ENCODE measurements at places on chromosomes 5 and 9.

DNA sequence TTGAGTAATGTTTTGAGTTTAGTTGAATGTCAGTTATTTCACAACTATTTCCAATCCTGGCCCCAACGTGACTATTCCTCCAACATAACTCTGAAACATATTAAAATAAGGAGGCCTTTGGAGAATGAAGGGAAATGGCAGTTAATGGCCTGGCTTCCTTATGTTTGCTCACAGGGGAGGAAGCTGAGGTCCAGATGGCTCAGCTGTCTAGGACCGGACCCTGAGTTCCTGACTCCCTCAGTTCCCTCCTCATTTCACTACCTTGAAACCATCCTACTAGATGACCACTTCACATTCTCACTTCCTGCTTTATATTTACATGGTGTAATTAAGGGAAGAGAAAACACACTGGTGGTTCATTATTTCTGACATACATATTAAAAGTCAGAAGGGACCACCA, 6.6 kb downstream of the OTULINL start:
- no peak for DNase-seq

GRCh38 chr5:50978924-50979323, 312.5 kb downstream of the PARP8 start:
- no peak for DNase-seq

DNA sequence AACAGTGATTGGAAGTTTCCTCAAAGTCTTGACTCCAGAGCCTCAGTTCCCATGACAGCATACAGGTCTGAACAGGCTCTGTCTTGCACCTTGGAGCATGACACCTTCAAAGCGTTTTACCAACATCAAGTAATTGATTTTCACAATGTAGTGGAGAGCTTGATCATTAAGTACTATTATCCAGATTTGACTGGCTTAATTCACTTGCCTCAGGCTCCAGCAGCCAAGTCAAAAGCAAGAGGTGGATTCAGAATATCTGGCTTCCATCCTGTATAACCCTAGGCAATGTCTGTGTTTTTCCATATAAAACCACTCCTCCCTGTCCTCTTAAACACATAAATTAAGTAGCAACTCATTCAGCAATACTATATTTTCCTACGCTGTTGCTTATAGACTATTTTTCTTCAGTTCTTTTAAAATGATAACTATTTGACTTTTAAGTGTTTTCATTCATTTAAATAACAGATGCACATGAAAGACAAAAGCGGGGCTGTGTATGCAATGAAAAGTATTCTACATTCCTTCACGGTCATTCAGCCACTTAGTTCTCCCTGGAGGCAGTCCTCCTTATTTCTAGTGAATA, 150.8 kb upstream of the RANBP3L start:
- DNase-seq: no peak

DNA sequence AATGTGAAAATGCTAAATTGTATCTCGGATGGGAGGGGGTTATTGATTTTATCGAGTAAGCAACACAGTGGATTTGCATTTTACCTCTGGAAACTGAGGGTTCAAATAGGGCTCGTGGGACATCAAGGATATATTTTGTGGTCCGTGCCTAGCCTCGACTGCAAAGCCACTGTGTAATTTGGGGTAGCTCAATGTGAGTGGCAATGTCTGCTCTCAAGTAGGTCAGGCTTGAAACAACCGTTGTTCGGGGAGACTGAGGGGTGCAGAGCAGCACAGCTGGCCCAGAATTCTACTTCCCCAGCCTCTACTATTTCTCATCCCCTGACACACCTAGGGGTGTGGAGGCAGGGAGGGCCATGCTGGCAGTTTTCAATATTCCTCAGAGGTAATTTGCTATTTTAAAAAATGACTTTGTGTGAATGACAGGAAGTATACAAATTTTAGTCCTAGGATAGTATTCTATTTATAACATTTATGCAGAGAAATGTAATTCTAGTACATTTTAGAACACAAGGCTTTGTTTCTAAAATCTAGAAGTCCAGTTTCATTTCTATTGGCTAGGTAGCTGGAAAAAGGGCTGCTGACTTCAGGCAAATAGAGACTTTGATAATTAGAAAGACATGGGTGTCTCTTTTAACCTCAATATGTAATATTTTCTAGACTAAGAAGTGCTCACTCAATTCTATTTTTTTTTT, 1.4 kb upstream of the DAB2 start:
- DNase-seq: no peak

- no peak for DNase-seq
Measured at GRCh38 chr9:96255698-96256097, 46.3 kb downstream of the HSD17B3 start.

GRCh38 chr5:40781843-40782409, 16.2 kb downstream of the PRKAA1 start:
- DNase-seq: no peak

DNA sequence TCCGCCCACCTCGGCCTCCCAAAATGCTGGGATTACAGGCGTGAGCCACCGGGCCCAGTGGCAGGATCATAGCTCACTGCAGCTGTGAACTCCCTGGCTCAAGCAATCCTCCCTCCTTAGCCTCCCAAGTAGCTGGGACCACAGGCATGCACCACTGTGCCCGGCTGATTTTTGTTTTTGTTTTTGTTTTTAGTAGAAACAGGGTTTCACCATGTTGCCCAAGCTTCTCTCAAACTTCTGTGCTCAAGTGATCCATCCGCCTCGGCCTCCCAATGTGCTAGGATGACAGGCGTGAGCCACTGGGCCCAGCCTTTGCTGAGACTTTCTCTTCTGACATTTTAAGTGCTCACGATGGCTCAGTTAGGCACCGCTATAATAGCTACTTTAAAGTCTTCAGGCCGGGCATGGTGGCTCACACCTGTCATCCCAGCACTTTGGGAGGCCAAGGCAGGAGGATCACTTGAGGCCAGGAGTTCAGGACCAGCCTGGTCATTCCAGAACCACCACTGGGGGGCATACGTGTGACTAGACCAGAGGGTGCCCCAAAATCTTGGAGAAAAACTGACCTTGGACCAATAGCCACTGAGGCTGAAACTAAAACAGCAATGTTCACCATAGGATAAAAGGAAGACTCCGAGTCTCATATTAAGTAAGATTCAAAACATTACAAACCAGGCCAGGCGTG, 3.1 kb upstream of the ENTPD8 start:
- DNase-seq: no peak

- DNase-seq: no peak
Measured at GRCh38 chr5:95741458-95741857, 10.3 kb downstream of the RHOBTB3 start.

- DNase-seq: no peak
Measured at GRCh38 chr5:42454216-42454995, 31.2 kb downstream of the GHR start.

GRCh38 chr9:136804509-136805206, 3.1 kb upstream of the RABL6 start:
- DNase-seq: no peak

GRCh38 chr5:173155912-173156311, 11.6 kb downstream of the BNIP1 start:
- no peak for DNase-seq

- DNase-seq: peak; percentile 89
Measured at GRCh38 chr9:15510789-15511575, at the start of gene PSIP1. TSS of gene PSIP1 (minus strand) at chr9:15510970. CDS start at chr9:15510188, 782 bp downstream.

GRCh38 chr9:35705836-35706430, 16.2 kb upstream of the TPM2 start:
- no peak for DNase-seq

DNA sequence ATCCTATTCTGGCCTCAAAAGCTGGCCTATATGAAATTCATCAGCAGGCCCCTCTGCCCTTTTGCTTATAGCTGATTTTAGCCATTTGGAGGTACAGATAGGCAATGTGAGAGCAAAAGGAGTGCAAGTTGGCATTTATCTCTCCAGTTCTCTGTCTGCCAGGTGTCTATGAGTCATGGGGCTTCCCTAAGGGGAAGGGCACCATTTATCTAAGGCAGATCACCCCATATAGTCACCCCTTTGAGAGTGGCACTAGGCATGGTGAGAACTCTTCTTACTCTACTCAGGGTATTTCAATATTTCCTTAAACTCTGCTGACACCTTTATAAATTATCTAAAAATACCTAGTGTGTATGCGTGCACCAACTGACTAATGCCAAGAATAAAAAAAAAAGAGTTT, 314.7 kb upstream of the CDH6 start:
- no peak for DNase-seq

GRCh38 chr5:149108651-149109280, 32.5 kb upstream of the ABLIM3 start:
- no peak for DNase-seq

DNA sequence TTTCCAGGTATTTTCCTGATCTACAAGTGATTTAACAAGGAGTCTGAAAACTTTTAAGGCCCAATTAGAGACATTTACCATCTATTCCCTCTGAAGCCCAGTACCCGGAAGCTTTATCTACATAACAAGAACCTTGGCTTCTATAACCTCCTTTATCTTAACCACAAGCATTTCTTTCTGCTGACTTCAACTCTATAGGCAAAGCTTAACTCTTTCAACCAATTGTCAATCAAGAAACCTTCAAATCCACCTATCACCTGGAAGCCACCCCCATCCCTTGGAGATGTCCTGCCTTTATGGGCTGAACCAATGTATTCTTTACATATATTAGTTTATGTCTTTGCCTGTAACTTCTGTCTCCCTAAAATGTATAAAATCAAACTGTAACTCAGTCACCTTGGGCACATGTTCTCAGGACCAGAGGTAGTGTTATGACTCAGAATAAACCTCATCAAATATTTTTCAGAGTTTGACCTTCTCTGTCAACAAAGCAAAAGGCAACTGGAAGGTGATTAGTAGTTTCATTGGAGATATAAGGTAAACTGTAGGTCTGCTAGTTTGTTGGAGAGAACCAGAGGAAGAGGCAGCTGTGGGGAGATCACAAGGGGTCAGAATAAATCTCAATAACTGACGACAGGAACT, 13.0 kb upstream of the RIMOC1 start:
- DNase-seq: no peak

GRCh38 chr5:5487585-5488360, 65.3 kb downstream of the ICE1 start:
- no peak for DNase-seq

DNA sequence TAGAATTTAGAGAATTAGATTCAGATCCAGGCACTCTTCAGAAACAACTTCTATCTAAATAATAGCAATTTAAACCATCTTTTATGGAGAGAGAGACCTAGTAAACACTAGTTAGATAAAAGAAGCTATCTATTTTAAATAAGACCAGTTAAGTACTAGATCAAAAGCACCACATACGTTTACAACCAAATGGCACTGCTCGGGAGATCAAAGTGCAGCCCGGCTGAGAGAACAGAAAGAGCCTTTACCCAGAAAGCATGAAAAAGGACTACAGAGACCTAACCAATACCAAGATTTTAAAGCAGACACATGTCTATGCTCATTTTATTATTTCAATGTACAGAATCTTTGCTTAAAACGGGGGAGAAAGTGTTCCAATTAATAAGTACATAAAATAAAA, 30.8 kb downstream of the LIX1 start:
- peak; percentile 7 for DNase-seq

DNA sequence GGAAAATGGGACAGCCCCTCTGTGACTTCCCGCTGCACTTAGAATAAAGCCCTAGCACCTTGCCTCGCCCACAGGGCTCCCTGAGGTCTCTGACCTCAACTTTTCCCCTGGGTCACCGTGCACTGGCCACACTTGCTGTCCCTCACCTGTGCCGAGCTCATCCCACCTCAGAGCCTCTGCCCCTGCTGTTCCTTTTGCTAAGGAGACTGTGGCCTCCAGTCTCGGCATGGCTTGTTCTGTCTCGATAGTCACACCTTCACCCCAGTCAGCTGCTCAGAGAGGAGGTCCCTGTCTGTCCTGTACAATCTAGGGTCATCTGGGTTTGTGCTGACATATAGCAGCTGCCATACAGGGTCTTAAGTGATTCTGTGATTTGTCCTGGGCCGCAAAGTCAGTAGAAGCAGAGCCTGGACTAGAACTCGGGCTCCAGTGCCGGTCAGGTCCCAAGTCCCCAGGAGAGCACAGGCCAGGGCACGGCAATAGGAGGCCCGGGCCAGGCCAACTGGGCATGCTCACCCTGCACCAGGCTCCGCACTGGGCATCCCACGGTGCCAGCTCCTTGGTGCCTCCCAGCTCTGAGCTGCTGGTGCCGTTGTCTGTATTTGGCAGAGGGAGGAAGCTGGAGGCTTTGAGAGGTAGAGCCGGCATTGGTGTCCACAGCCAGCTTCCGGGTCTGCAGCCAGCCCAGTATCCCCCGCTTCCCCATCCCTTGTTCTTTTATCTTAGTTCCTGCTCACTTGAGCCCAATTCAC, 35.2 kb downstream of the NCS1 start:
- no peak for DNase-seq

DNA sequence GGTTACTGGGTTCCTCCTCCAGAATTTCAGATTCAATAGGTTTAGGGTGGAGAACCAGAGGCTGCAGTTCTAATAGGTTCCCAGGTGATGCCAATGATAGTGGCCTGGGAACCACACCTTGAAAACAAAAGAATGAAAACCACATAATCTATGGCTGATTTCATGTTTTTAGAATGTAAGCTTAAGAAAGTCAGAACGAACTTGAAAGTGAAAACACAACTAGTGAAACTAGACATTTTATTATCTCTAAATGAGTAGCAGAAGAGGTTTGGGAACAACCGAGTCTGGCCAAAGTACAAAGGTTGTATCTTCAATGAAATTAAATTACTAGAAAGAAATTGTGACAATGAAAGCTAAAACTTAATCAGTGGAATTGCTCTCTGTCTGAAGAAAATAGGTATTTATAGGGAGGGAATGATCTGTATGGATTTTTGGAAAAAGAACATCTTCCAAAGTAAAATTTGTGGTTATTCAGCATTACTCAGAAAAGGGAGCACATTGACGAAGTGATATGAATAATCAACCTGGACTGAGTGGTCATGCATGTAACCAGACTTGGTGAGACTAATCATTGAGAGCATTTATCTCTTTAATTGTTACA, 24.9 kb upstream of the CEP120 start:
- no peak for DNase-seq

- DNase-seq: peak; percentile 45
Measured at GRCh38 chr9:137286975-137287383, 9.5 kb downstream of the TOR4A start.

- DNase-seq: no peak
Measured at GRCh38 chr9:81456431-81457006, 232.8 kb downstream of the TLE1 start.

GRCh38 chr5:117547192-117547591, 972.6 kb upstream of the SEMA6A start:
- no peak for DNase-seq

DNA sequence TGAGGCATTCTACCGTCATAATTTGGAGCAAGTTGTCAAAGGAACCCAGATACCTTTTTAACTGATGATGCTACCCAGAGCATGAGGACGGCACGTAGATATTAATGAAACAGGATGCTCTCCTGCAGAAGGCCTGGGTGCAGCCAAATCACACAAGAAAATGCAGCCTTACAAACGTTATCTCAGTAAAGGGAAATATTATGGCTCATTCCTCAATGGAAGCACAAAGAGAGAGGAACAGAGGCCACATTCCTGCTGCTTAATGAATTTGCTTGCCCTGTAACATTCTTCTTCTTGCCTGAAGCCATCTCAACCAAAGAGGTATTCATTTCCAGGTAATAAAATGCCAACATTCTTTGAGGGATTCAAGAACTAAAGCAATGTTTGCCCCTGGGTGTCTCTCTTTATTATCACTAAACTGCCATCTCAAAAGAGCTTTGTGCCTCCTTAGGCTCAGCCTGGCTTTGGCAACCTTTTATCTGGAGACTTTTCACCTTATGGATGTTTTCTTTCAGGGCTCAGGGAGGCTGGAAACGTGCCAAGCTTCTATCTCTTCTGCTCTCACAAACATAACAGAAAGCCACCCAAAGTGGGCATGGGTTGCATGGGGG, 92.9 kb downstream of the TNC start:
- DNase-seq: no peak

GRCh38 chr5:90437663-90438062, 28.1 kb upstream of the CETN3 start:
- DNase-seq: no peak

GRCh38 chr5:40071870-40072269, 607.8 kb upstream of the PTGER4 start:
- DNase-seq: no peak

All from CD4-positive, alpha-beta T cell treated with Interleukin-17A for 4 hours (primary cell).